Astrocyte (in vitro differentiated cells and primary cell): ENCODE measurements at places on chromosomes 5 and 9.
A peak's percentile ranks its signal among the peaks of the same experiment; 100 is the strongest.

DNA sequence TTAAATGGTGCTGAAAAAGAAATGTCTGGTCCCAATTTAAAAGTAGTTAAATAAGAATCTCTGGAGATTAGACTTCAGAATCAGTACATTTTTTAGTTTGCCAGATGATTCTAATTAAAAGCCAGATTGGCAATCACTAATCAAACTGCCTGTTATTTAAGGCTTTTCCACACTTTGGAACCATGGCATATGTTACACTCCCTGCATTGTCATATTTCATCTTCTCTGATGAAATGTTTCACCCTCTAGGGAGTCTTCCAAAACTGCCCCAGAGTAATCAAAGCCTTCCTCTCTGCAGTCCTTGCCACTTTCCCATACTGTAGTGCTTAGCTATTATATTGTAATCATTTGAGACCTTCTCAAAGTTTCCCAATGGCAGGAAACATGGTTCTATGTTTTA, 17.5 kb upstream of the OR13C9 start:
- DNase-seq: no peak

DNA sequence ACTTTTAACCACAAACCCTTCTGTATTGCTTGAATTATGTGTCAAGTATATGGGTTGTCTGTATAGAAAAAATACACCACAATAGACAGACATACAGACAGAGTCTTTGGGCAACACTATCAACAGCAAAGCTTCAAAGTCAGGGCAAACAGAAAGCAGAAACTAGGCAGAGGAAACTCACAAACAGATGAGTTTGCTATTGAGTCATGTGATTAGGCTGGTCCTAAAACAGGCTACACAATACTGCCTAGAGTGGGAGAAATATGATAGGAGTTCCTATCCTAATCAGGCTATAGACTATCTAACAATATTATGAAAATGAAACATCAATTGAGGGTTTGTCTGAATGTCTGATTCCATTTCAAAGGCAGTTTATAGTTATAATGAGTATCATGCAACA, 156.4 kb downstream of the EDIL3 start:
- DNase-seq: no peak

DNA sequence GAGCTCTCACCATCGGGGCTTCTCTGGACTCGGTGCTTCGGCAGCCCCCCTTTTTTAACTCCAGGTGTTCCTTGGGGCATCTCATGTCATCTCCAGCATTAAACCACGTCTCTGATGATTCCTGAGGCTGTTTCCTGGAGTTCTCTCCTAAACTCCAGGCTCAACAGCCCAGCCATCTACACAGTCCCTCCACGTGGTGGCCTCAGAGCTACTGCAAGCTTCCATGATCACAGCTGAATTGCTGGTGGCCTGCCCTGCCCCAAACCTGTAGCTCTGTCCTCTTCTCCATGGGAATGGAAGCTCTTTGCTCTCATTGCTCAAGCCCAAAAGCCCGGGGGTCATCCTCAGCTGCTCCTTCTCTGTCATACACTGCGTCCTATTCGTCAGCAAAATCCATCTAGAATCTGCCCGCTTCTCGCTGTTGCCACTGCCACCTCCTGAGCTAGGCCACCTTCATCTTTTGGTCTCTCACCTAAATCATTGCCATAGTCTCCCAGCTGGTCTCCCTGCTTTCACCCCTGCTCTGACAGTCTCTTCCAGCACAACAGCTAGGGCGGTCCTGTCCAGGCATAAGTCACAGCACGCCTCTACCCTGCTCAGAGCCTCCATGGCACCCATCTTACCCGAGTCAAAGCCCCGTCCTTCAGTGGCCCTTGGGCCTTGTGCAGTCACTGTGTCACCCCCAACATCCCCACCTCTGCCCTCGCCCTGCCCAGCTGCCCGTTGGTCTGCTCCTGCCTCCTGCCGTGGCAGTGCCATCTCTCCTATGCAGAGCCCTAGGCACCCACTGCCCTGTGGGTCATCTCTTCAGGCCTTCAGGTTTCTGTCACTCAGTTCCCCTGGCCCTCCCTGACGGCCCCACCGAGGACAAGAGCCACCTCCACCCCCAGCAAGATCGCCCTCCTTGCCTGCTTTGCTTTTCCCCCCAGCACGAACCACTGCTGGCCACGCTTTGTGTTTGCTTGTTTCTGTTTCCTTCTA, 6.4 kb downstream of the B4GALT7 start:
- DNase-seq: no peak

- no peak for DNase-seq
Observed at GRCh38 chr9:14888875-14889274, 21.4 kb downstream of the FREM1 start.

GRCh38 chr5:67581203-67581602, 384.6 kb upstream of the CD180 start:
- DNase-seq: peak; percentile 11
